Skeletal muscle tissue (tissue), 5 donors: ENCODE measurements at places on chromosomes 6 and 20. TPM values are rescaled to one million over a fixed set of nuclear protein-coding genes. Genes with fewer than 3 reads are reported as not detected.

Gene IMPG1
- 0.52 TPM for total RNA-seq

Gene PI16
- 19.8 TPM for total RNA-seq

Gene PDCD2
- total RNA-seq = 36.0 TPM

Gene GHRH
- not detected for total RNA-seq

Gene DPM1
- total RNA-seq = 40.2 TPM
